ENCODE measurements at places on chromosomes 7 and 10. TPM values are rescaled to one million over a fixed set of nuclear protein-coding genes. Genes with fewer than 3 reads are reported as not detected.

DNA sequence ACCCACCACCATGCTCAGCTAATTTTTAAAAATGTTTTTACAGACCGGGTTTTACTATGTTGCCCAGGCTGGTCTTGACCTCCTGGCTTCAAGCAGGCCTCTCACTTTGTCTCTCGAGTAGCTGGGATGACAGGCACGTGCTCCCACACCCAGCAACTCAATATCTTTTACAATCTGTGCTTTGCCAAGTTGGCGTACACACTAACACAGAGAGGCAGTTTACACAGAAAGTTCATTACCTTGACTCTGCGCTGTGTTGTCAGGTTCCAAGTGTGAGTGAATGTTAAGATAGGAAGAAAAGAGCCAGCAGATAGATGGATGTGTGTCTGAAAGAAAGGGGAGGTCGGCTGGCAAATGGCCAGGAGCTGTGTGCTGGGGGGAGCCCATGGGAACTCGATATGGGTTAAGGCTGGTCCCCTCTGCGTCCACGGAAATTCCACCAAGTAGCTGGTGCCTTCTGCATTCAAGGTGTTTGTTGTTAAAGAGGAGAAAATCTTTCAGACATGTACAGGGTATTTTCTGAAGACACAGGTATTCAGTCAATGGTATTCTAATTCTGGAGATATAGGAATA is 299.8 kb downstream of the CAMK1D start:
- peaks cover 17% of the 10 kb centered on the region for H3K4me1 ChIP-seq
- no peak overlapping the region for H3K4me3 ChIP-seq
- no peak overlapping the region for H3K27ac ChIP-seq
- no peaks in the 10 kb centered on the region for H3K27me3 ChIP-seq
- peaks cover 7% of the 10 kb centered on the region for H3K36me3 ChIP-seq
- no peak for DNase-seq

GRCh38 chr10:310976-311639 is 175.9 kb downstream of the ZMYND11 start:
- no peaks in the 10 kb centered on the region for H3K36me3 ChIP-seq
- no peak overlapping the region for H3K27ac ChIP-seq
- no peaks in the 10 kb centered on the region for H3K27me3 ChIP-seq
- DNase-seq: no peak
- H3K4me3 ChIP-seq: no peak overlapping the region

DNA sequence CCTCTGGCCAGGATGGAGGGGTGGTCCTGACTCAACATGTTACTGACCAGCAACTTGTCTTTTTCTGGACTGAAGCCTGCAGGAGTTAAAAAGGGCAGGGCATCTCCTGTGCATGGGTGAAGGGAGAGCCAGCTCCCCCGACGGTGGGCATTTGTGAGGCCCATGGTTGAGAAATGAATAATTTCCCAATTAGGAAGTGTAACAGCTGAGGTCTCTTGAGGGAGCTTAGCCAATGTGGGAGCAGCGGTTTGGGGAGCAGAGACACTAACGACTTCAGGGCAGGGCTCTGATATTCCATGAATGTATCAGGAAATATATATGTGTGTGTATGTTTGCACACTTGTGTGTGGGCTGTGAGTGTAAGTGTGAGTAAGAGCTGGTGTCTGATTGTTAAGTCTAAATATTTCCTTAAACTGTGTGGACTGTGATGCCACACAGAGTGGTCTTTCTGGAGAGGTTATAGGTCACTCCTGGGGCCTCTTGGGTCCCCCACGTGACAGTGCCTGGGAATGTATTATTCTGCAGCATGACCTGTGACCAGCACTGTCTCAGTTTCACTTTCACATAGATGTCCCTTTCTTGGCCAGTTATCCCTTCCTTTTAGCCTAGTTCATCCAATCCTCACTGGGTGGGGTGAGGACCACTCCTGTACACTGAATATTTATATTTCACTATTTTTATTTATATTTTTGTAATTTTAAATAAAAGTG is 6.0 kb downstream of the PLAU start:
- peaks cover 12% of the 10 kb centered on the region for H3K4me1 ChIP-seq
- no peak for DNase-seq
- H3K27ac ChIP-seq: no peak overlapping the region
- peaks cover 42% of the 10 kb centered on the region for H3K27me3 ChIP-seq
- no peak overlapping the region for H3K4me3 ChIP-seq
- no peaks in the 10 kb centered on the region for H3K36me3 ChIP-seq

Gene MEOX2
- not detected for total RNA-seq

- DNase-seq: no peak
- H3K4me3 ChIP-seq: no peak overlapping the region
- no peaks in the 10 kb centered on the region for H3K27me3 ChIP-seq
- H3K27ac ChIP-seq: no peak overlapping the region
Measured at GRCh38 chr10:53006663-53007526, 234.3 kb upstream of the MBL2 start.

DNA sequence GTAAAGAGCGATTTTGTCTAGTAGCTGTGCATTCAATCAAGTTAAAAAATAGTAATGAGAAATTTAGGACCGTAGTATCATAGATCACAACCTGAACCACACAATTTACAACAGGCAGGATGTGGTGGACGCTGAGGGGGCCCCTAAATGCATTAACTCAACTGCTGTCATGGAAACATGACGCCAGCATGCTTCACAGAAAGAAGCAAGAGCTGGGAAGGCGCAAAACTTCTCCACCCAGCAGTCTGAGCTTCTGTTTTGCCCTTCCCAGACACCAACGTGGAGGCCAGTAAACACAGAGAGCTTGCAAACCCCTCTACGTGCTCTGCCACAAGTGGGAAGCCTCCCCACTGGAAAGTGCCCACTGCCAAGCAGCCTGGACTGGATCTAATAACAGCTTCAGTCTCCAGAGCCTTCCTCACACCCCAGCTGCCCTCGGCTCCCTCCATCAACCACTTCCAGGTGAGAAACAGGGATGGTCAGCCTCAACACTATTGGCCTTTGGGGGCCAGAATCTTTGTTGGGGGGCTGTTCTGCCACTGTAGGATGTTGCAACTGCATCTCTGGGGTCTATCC is 151.8 kb downstream of the SFMBT2 start:
- H3K4me3 ChIP-seq: peak overlapping the region; percentile 35
- peaks cover 21% of the 10 kb centered on the region for H3K36me3 ChIP-seq
- no peaks in the 10 kb centered on the region for H3K27me3 ChIP-seq
- H3K4me1 ChIP-seq: peaks cover 68% of the 10 kb centered on the region
- peak overlapping the region; percentile 55 for H3K27ac ChIP-seq

DNA sequence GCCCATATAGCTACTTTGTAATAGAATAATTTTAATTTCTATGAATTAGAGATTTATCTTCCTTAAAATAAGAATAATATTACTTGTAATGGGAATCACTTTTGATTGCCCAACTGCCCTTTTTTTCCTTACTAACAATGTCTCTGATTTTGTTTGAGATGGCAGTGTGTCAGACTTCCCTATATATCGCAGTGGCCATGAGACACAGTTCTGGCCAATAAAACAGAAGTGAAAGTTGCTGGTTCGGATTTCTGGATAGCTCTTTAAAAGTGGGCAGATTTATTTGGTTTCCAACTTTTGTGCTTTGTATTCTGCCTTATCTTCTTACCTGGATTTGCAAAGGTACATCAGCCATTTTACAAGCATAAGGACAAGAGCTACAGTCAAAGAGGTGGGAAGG is 170.2 kb downstream of the PPP1R17 start:
- no peaks in the 10 kb centered on the region for H3K4me1 ChIP-seq
- no peaks in the 10 kb centered on the region for H3K36me3 ChIP-seq
- H3K27ac ChIP-seq: no peak overlapping the region

DNA sequence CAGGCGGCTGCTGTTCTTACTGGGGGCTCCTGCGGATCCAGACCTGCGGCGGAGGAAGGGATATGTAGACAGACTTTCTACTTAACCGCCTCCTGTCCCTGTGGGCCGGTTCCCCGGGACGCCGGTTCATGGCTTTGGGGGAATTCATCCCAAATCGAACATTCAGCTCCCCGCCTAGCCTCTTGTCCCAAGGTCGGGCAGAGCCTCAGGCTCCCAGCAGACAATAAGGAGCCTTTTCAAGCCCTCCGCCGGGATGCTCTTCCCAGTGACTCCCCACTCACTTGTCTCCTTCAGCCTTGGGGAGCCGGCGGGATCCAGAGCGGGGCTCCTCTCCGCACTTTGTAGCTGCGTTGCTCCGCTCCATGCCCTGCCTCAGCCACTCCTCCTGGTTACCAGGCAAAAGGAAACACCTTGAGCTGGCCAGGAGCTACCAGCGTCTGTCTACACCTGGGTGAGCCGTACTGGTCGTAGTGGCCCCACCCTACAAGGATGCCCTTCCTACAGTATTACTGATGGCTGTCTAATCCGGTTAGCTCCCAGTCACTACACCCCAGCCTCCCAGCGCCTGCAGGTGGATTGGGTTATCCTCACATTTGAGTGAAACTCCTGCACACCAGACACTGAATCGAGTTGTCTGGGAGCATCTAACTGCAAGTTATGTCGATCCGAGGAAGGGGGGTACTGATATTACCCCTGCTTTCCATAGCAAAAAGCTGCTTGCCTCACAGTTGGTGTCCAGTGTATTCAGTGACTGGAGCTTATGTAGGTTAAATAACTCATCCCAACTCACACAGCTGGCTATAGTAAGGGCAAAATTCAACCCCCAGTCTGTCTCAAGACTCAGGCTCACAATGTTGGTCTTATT is at the start of gene C10orf95:
Gene C10orf95 (minus strand): TSS at position 439 of the 865 bp plus-strand sequence. CDS start 450 bp downstream, outside the sequence.
- DNase-seq: peak; percentile 41
- H3K27me3 ChIP-seq: no peaks in the 10 kb centered on the region
- peak within 1 kb of the TSS; percentile 96 for H3K4me3 ChIP-seq
- H3K36me3 ChIP-seq: peaks cover 31% of the 10 kb centered on the region
- H3K27ac ChIP-seq: peak within 1 kb of the TSS; percentile 87

- H3K27ac ChIP-seq: no peak overlapping the region
- H3K4me3 ChIP-seq: no peak overlapping the region
- peaks cover 8% of the 10 kb centered on the region for H3K27me3 ChIP-seq
Measured at GRCh38 chr7:28479507-28479947, 67.2 kb downstream of the CREB5 start.

Gene GRM3
- not detected for total RNA-seq

Gene WDFY4
- total RNA-seq: 1.1 TPM

Gene GPR26
- total RNA-seq: not detected

DNA sequence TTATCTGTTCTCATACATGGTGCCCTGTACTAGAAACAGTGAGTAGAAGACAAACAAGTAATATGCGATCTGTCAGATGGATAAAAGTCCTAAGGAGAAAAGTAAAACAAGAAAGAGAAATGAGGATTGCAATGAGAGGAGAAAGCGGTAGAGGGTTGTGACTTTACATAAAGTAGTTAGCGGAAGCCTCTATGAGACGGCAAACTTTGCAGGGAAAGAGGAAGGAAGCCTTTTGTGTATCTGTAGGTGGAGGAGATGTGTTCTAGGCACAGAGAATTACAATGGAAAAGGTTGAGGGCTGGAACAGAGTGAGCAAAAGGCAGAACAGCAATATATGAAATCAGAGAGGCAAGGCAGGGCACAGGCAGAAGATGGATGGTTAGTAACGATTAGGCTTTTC is 150.4 kb upstream of the SEMA3E start:
- H3K36me3 ChIP-seq: no peaks in the 10 kb centered on the region
- no peaks in the 10 kb centered on the region for H3K27me3 ChIP-seq
- H3K4me3 ChIP-seq: no peak overlapping the region
- no peak overlapping the region for H3K27ac ChIP-seq

GRCh38 chr7:100895956-100896731 is 456 bp upstream of the ACHE start:
- no peak overlapping the region for H3K27ac ChIP-seq
- peak overlapping the region; percentile 39 for H3K4me3 ChIP-seq
- H3K4me1 ChIP-seq: peaks cover 10% of the 10 kb centered on the region

- H3K27ac ChIP-seq: no peak overlapping the region
- peaks cover 22% of the 10 kb centered on the region for H3K27me3 ChIP-seq
- no peak for DNase-seq
- H3K4me1 ChIP-seq: peaks cover 12% of the 10 kb centered on the region
Measured at GRCh38 chr7:143914938-143915652, 13.1 kb upstream of the TCAF1 start.

GRCh38 chr10:127907411-127908105 is 655 bp downstream of the PTPRE start:
- H3K4me3 ChIP-seq: no peak overlapping the region
- no peak overlapping the region for H3K27ac ChIP-seq
- no peaks in the 10 kb centered on the region for H3K4me1 ChIP-seq
- no peaks in the 10 kb centered on the region for H3K36me3 ChIP-seq
- peak; percentile 22 for DNase-seq
- peaks cover 31% of the 10 kb centered on the region for H3K27me3 ChIP-seq

GRCh38 chr7:94368371-94368791 is 26.3 kb upstream of the COL1A2 start:
- H3K4me1 ChIP-seq: no peaks in the 10 kb centered on the region
- peaks cover 4% of the 10 kb centered on the region for H3K27me3 ChIP-seq
- no peak overlapping the region for H3K27ac ChIP-seq

Gene GRID2IP
- total RNA-seq: 0.18 TPM

GRCh38 chr7:149833495-149834130 is 4.6 kb upstream of the ZNF862 start:
- H3K4me1 ChIP-seq: peaks cover 6% of the 10 kb centered on the region
- no peaks in the 10 kb centered on the region for H3K36me3 ChIP-seq
- no peak for DNase-seq
- no peak overlapping the region for H3K4me3 ChIP-seq

GRCh38 chr7:148261996-148262688 is 328.4 kb upstream of the C7orf33 start:
- H3K27ac ChIP-seq: no peak overlapping the region
- no peak overlapping the region for H3K4me3 ChIP-seq
- no peaks in the 10 kb centered on the region for H3K36me3 ChIP-seq
- DNase-seq: no peak
- peaks cover 7% of the 10 kb centered on the region for H3K4me1 ChIP-seq
- peaks cover 12% of the 10 kb centered on the region for H3K27me3 ChIP-seq

DNA sequence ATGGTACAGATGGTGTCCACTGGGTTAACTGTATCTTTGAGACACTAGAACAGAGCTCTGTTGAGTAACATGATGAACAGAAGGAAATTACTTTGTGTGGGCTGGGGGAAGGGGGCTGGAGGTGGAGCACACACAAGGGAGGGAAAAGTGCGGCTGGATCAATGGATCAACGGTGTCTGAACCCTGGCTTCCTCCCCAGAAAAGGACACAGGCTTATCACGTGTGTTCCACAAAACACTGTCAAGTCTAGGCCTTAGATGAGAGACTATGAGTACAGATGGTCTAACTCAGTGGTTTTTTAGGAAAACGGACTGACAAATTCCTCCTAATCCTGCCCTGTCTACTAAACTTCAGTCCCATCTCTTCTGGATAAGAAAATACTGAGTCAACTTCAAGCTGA is 27.8 kb downstream of the HSPB1 start:
- no peak for DNase-seq
- no peaks in the 10 kb centered on the region for H3K27me3 ChIP-seq
- peaks cover 43% of the 10 kb centered on the region for H3K36me3 ChIP-seq
- H3K4me3 ChIP-seq: no peak overlapping the region
- H3K27ac ChIP-seq: no peak overlapping the region
- H3K4me1 ChIP-seq: peaks cover 31% of the 10 kb centered on the region

GRCh38 chr10:43888586-43888985 is 239.9 kb upstream of the ZNF32 start:
- no peaks in the 10 kb centered on the region for H3K4me1 ChIP-seq
- H3K27me3 ChIP-seq: peaks cover 2% of the 10 kb centered on the region
- no peak overlapping the region for H3K4me3 ChIP-seq
- H3K36me3 ChIP-seq: no peaks in the 10 kb centered on the region
